ENCODE measurements at places on chromosomes 7 and 10. TPM values are rescaled to one million over a fixed set of nuclear protein-coding genes. Genes with fewer than 3 reads are reported as not detected.

DNA sequence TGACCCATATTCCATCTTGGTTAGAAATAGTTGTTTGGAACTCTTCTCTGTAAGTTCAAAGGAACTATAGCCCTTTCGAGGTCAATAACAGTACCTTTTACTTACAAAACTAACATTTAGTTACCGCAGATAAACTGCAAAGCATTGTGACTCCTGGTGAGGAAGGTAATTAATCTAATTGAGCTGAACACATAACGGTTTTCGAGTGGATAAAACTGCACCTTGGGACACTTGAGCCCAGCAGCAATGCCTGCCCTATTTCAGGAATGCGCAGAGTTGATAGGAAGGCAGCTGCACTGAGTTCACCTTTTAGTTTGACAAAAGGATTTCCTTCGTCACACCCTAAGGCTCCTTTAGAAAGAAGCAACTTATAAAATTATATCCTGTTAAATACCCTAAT, 75.4 kb downstream of the JAZF1 start:
- peaks cover 3% of the 10 kb centered on the region for H3K36me3 ChIP-seq
- no peak overlapping the region for H3K27ac ChIP-seq
- H3K27me3 ChIP-seq: no peaks in the 10 kb centered on the region
- DNase-seq: no peak

DNA sequence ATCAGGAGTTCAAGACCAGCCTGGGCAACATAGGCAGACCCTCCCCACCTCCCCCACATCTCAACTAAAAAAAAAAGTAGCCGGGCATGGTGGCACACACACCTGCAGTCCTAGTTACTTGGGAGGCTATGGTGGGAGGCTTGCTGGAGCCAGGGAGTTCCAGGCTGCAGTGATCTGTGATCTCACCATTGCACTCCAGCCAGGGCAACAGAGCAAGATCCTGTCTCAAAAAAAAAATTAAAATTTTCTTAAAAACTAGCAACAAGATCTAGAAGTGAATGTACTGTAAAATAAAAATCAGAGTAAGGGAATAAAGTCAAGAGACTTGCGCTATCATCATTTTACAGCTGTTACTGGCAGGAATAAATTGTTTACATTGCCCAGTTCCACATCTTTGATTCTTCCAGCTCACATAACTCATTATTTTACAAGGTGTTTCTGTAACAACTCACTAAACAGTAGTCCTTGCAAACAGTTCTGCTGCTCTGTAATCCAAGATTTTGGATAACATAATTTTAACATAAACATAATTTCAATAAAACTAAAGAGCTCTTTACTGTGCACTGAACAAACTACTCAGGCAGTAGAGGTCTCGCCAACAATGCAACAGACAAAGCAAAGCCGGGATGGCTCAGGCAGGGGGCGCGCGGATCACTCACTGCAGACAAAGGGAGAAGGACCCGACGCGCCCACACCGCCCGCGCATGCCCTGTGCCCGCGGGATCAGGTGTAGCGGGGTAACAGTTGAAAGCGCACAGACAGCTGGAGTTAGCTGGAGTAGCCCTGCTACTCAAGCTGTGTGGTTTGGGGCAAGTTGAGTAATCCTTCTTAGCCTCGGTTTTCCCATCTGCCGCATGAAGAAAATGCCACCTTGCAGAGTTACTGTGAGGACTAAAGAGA, 73.3 kb upstream of the NFE2L3 start:
- H3K27me3 ChIP-seq: peaks cover 53% of the 10 kb centered on the region
- DNase-seq: peak; percentile 84
- peaks cover 9% of the 10 kb centered on the region for H3K4me1 ChIP-seq
- H3K4me3 ChIP-seq: no peak overlapping the region
- no peak overlapping the region for H3K27ac ChIP-seq

GRCh38 chr10:100890141-100890672, 22.6 kb upstream of the SLF2 start:
- peaks cover 36% of the 10 kb centered on the region for H3K27me3 ChIP-seq
- no peak overlapping the region for H3K4me3 ChIP-seq
- H3K27ac ChIP-seq: no peak overlapping the region
- no peaks in the 10 kb centered on the region for H3K36me3 ChIP-seq
- no peak for DNase-seq

DNA sequence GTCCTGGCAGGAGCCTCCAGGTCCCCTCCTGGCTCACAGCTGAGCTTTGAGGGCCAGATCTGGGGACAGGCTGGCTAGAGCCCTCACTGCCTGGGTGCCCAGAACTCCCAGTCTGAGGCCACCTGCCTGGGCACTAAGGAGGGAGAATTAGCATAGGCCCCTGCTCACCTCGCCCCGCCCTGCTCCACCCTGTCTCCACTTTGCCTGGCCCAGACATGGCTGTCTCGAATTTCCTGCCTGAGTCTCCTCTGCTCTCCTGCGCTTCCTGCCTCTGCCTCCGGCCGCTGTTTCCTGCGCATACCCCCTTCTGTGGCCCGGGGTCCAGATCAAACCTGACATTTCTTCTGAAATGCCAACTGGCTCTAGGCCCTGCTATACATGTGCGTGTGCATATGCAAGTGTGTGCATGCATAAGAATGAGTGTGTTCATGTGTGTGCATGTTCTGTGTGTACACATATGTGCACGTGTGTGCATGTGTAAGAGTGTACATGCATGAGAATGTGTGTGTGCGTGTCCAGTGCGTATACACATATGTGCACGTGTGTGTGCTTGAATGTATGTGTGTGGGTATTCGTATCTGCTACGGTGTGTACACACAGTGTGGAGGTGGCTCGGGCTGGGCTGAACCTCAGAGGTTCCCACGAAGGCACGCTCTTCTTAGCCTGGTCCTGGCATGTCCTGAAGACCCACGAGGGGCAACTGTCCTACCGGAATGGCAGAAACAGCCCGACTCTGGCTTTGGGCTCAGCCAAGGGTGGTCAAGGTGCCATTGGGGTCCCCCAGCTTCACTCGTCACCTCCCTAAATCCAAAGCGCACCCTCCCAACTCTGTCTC, 64.9 kb downstream of the MYL10 start:
- H3K27ac ChIP-seq: no peak overlapping the region
- no peaks in the 10 kb centered on the region for H3K36me3 ChIP-seq
- no peak overlapping the region for H3K4me3 ChIP-seq
- peaks cover 3% of the 10 kb centered on the region for H3K4me1 ChIP-seq

The PALD1 gene
- total RNA-seq: 1.5 TPM

The MBL2 gene
- total RNA-seq: not detected

Data from activated CD4-positive, alpha-beta T cell treated with anti-CD3 and anti-CD28 coated beads, Interleukin-2, amount 10 ng/mL, durations not matched to agents 7 days and 5 days (primary cell).